ENCODE measurements at places on chromosomes 2 and 18.

GRCh38 chr2:69390471-69390870, 3.4 kb upstream of the GFPT1 start:
- DNase-seq = no peak

GRCh38 chr2:79627237-79627636, 114.4 kb downstream of the CTNNA2 start:
- no peak for DNase-seq

GRCh38 chr2:149487189-149487588, 100.4 kb downstream of the MMADHC start:
- DNase-seq = no peak

- no peak for DNase-seq
Observed at GRCh38 chr2:178070824-178071223, 1.8 kb downstream of the PDE11A start.

- DNase-seq = no peak
Observed at GRCh38 chr18:23248826-23249225, 113.5 kb downstream of the CABLES1 start.

DNA sequence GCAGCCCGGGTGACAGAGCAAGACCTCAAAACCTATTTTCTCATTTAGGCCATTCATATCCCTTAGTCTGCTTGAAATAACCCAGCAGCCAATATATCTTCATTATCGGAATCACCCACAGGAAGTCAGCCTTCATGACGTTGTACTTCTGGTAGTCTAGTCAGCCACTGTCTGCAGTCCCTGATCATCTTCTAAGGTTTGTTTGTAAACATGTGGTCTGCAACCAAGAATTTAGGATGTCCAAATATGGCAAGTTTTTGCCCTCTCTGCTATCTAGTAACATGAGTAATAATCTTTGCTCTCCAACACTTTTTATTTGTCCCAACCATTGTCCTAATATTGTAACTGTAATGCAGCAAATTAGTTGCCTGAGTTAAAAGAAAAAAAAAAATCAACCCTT, 92.5 kb downstream of the PRPF40A start:
- DNase-seq = no peak

GRCh38 chr2:24121469-24121868, 1.7 kb downstream of the PFN4 start:
- no peak for DNase-seq

GRCh38 chr2:148201075-148202004, 180.4 kb downstream of the MBD5 start:
- DNase-seq = peak; percentile 8

- DNase-seq = no peak
Observed at GRCh38 chr2:135072125-135072997, 20.3 kb downstream of the RAB3GAP1 start.

DNA sequence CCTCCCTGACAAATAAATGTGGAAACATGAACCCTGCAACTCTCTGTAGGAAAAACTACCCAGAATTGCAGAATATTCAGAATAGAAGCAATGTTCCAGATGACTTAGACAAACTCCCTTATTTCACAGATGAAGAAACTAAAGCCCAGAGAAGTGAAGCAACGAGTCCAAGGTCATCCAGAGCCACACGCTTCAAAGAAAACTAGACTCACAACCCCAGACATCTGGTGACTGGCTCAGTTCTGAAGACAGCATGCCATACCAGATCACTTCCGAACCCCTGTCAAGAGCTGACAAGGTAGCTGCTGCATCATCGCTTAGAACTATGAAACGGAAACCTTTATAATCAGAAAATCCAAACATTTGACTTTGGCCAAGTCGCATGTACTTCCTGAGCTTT, 101.3 kb downstream of the PID1 start:
- no peak for DNase-seq

DNA sequence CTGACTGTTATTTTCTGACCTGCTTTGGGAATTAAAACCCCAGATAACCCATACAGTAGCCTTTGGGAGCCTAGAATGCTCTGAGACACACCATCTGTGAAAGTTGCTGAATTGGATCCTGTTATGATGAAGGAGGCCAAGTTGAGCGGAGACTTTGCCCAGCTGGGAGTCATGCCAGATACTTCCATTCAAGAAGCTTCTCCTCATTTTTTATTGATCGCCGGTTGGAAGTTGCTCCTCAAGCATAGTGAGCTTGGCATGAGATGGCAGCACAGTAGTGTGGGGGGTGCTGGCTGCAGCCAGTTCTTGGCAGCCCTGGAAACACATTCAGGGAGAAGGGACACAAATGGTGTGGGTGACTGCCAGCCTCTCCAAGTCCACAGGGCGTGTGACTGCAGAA, 270.7 kb upstream of the NRP2 start:
- no peak for DNase-seq

- no peak for DNase-seq
Observed at GRCh38 chr2:232870766-232871371, 805 bp downstream of the SNORC start.

GRCh38 chr2:120483355-120483754, 137.4 kb downstream of the INHBB start:
- no peak for DNase-seq

DNA sequence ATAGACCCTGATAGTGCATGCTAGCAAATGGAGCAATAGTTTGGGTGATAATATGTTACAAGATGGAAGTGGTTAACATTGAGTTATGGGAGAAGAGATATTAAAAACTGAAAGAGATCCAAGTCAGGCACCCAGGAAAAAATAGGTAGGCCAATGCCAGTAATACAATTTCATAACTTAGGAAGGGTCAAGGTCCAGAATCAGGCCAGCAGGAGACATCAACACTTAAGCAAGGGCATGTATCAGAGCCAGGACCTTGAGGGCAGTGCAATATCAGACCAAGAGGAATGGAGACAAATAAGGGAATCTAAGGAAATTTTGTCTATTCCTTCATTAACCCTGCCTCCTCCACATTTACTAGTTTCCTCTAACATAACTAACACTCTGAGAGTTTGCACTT, 124.1 kb upstream of the NYAP2 start:
- DNase-seq = no peak

GRCh38 chr2:88574445-88574844, 52.8 kb downstream of the EIF2AK3 start:
- DNase-seq = no peak

DNA sequence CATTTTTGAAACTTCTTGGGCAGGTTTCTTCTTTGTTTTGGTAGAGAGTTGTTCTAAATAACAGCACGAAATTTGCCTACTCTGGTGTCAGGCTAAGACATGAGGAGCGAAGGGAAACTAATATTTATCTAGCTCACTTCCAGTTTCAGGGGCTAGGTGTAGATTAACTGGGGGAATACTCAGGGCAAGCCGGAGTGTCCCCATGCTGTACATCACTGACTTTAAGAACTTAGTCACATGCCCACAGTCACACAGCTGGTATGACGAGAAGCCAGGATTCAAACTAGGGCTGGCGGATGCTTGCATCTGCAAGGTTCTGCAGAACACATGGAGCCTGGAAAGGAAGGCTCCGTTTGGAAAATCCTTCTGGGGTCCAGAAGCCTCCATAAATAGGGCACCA, 133.3 kb downstream of the ALPK2 start:
- peak; percentile 48 for DNase-seq

- no peak for DNase-seq
Observed at GRCh38 chr2:66836851-66837250, 401.9 kb downstream of the MEIS1 start.

- DNase-seq = no peak
Observed at GRCh38 chr2:64632835-64633819, 20.6 kb downstream of the SERTAD2 start.

DNA sequence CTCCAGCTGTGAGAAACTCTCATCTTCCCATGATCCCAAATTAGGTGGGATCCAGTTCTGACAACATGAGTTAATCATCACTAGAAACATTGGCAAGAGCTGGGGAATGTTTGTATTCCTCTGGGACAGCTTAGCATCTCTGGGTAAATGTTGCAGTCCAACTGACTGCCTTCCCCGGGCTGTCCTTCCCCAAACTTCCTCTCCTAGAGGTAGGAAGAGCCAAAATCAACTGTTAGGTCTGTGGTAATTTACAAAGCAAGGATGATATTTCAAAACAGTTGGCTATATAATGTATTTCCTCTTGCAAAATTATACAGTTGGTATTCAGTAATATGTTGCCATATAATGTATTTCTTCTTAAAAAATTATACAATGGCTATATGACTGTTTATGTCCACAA, 148.5 kb downstream of the MGAT5 start:
- DNase-seq = no peak

- no peak for DNase-seq
Observed at GRCh38 chr2:184517402-184517801, 80.9 kb upstream of the ZNF804A start.
